ENCODE measurements at places on chromosomes 2 and 18.

DNA sequence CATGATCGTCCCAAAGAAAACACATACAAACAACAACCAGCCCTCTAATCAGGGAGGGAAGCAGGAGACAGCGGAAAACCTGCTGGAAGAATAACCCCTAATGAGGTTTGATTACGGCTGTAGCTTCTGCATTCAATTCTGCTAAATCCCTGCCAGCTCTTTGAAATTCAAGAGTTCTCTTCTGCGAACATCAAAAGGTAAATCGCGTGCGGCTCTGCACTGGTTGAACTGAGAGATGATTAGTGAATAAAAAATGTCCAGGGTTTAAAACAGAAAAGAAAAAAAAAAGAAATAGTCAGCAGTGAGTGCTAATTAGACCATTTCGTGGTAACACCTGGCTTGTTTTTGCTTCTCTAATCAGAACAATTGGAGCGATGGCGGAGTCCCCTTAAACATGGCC is 153.0 kb upstream of the CAPN13 start:
- no peak for DNase-seq

GRCh38 chr2:21280793-21281192 is 157.0 kb downstream of the TDRD15 start:
- no peak for DNase-seq

DNA sequence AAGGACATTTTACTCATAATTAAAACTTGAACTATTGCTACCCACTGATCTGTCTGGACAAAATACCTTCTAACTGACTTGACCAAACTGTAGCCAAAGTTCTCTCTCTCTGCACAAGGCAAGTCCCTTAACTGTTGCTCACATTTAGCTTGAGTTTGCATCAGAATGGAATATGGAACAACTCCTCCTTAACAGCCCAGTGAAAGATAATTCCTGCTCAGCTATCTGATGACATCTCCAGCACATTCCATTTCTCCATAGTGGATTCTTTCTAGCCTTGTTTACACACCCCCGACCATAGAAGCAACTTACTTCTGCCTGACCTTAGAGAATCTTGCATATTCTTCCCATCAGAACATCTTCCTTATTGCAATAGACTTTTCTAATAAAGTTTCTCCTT is 317.2 kb upstream of the CDH2 start:
- DNase-seq = no peak

DNA sequence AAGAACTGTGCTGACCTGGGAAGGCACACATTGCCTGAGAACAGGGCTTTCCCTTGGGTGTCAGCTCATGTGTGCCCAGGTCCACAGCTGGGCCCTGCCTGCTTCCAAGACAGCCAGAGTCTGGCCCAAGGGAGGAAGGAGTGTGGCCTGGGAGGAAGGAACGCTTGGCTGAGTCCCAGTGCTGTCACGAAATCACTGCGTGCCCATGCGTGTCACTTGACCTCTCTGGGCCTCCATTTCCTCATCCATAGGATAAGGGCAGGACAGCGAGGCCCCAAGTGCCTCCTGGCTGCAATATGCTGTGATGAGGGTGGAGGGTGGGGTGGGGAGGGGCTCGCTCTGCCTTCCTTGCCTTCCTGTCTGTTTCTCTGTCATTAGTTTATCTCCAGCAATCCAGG is 642 bp upstream of the KCNK3 start:
- no peak for DNase-seq

- DNase-seq = no peak
Observed at GRCh38 chr2:119706221-119706620, 27.2 kb downstream of the TMEM177 start.

DNA sequence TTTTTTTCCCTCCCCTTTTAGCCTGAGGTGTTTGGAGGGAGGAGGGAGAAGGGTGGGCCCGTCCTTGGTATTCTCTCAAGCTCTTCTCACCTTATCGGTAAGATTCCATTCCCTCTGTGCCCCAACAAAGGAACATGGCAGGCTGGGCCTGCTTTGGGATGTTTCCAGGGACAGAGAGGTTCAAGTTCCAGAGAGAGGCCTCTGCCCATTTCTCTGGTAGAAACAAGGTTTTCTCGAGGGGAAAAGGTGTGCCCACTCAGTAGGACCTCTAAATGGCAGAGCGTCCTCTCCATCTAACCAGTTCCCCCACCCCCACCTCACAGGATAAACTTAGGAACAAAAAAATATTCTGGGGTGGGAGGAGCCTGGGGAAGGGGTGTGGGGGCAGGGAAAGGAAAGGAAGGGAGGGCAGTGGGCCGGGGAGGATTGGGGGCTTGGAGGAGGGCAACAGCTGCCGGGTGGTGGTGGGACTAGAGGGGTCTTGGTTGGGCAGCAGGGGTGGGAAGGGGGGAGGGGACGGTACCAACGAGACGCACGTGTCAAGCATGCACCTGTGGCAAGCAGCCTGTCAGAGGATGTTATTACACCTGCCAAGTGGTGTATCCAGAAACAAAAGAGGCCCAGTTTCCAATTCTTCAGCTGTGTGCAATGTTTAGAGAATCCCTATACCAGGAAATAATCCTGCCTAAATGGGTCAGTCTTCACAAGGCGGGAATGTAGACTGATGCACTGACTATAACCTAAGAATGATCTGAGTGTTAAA is 2.1 kb downstream of the PCBP1 start:
- DNase-seq = no peak

DNA sequence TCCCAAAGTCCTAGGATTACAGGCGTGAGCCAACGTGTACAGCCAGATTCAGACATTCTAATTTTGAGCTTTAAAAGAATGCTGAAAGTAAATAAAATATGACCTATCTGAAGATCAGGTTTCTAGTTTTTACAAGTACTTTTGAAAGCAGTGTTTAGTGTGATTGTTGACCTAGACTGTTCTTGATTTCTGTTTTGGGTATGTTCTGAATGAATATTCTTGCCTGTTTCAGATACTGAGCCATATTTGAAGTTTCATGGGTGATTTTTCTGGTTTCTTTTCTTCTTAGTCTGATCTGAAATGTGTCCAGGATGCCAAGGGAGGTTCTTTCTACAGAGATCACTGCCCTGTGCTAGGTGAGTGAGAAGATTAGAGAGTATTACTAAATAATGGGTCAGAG is 37.2 kb downstream of the MIB1 start:
- DNase-seq = no peak

DNA sequence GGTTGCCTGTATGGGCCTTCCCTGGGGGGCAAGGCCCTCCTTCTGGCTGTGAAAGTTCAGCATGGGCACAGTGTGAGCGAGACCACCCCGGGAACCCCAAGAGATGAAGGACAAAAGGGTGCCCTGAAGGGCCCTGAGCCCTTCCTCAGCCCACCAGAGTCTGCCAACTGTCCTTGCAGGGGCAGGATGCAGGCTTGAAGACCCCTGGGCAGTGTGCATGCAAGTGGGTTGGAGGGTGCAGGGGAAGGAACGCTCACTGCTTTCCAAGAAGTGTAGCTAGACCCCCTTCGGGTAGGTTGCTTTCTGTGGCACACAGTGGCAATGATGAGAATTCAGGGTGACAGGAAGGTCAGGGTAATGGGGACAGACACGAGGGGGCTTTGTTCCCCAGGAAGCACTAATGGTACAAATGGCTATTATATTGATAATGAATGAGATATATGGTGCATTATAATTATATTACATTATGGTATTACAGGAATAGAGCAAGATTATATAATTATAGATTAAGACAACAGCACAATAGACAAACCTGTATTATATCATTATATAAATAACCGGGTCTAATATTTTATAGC is 228.7 kb downstream of the ATAD2B start:
- DNase-seq = no peak

DNA sequence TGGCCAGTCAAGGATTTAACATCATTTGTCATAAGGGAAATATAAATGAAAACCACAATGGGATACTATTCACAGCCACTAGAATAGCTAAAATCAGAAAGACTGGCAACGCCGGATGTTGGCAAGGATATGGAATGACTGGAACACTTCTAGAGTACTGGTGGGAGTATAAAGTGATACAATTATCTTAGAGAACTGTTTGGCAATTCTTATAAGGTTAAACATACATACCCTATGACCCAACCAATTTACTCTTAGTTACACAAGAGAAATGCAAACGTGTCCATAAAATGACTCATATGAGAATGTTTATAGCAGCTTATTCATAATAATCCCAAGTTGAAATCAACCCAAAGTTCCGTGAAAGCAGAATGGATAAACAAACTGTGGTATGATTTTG is 35.1 kb downstream of the MAPK4 start:
- DNase-seq = no peak

- no peak for DNase-seq
Observed at GRCh38 chr18:3605486-3605952, 155.5 kb downstream of the TGIF1 start.

Data from NCI-H748 treated with DMSO at 0.1 percent for 48 hours (cell line).